ENCODE measurements at places on chromosomes 7 and 10.

- no peak for DNase-seq
Observed at GRCh38 chr10:31426401-31426800, 107.4 kb downstream of the ZEB1 start.

- no peak for DNase-seq
Observed at GRCh38 chr7:23012908-23013714, 819 bp downstream of the HYCC1 start.

GRCh38 chr7:104922182-104923009, 91.6 kb upstream of the KMT2E start:
- DNase-seq = no peak

GRCh38 chr10:100565206-100565985, 29.7 kb downstream of the HIF1AN start:
- DNase-seq = no peak

GRCh38 chr10:99365736-99366135, 36.6 kb downstream of the CNNM1 start:
- DNase-seq = no peak

DNA sequence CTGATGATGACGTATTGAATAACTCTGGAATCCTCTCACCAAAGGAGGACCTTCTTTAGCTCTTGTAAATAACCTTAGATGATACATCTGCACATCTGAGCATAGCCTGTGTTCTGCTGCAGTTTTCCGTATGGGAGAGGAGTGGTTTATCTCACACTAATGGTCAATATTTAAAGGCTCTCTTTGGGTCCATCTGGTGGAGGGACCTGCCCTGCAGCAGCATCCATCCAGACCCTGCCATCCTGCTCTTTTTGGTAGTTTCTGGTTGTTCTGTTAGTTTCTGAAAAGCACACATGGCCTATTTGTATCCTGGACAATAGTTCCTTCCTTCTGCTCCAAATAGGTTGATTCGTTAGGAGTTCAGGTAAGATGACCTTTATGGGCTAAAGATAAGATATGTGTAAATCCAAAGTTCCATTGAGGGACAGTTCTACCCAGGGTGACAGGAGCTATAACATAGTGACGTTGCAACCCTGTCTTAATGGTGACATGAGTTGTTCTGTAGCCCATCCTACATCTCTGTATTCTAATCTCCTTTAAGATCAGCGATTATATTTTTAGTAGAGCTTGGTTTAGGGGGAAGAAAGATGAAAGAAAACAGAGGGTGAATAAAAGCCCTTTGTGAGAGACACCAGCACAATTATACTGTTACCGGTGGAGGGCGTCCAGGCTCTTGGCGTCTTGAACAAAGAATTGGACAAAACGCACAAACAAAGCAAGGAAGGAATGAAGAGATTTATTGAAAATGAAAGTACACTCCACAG, 60.0 kb upstream of the KLF14 start:
- DNase-seq = no peak

GRCh38 chr10:73413108-73413527, 740 bp downstream of the ANXA7 start:
- peak; percentile 46 for DNase-seq

DNA sequence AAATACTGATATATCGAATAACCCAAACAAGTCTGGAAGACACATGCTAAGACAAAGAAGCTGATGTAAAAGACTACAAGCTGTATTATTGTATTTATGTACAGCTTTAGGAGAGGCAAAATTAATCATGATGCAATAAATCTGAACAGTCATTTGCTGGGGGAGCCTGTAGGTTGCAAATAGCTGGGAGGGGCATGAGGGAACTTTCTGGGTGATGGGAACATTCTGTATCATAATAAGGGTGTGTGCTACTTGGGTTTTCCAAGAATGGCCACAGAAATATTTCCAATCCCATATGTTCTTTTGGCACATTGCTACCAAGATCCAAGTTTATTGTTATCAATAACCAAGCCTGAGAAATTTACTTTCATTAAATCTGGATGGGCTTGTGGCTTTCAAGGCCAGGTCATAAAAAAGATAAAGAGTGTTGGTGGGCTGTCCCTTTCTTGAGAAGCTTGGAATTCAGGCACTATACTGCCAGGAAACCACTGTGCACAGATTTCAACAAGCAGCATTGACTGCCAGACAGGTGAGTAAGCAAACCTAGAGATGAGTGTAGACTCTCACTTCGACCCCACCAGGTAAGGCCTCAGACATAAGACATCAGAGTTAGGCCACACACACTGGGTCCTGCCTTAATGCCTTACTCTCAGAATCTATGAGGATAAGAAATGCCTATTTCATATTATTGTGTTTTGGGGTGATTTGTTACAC, 629.7 kb upstream of the FZD8 start:
- DNase-seq = no peak

GRCh38 chr7:19989906-19990305, 216.5 kb upstream of the TMEM196 start:
- DNase-seq = no peak

GRCh38 chr10:11678074-11678793, 63.9 kb upstream of the ECHDC3 start:
- no peak for DNase-seq

DNA sequence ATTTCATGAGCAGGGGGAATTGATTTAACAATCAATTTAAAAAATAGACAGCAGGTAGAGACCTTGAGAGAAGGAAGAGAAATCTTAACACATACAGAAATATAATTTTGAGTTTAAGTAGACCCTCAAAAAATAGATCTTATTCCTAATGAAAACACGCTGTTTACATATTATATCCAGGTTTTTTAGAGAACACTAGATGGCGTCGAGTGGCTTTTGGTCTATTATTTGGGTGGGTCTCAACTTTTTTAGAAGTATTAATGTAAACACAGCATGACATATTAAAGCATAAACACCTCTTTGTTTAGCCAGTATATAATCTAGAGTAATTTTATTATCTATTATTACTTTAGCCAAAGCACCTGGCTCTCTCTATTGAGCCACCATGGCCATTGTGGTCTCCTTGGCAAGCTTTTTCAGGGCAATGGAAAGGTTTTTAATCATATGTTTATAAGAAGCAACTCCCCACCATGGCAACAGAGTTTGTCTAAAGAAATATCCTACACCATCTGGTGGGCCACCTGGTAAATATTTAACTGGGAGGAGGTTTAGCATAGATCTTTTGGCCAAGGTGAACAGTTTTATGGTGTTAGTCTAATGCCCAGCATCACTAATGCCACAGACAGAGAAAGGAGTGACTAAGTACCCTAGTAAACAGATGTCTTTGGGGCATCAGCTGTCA, 59.7 kb upstream of the PRSS1 start:
- DNase-seq = no peak

GRCh38 chr10:79400146-79401004, 45.0 kb downstream of the ZCCHC24 start:
- DNase-seq = no peak

DNA sequence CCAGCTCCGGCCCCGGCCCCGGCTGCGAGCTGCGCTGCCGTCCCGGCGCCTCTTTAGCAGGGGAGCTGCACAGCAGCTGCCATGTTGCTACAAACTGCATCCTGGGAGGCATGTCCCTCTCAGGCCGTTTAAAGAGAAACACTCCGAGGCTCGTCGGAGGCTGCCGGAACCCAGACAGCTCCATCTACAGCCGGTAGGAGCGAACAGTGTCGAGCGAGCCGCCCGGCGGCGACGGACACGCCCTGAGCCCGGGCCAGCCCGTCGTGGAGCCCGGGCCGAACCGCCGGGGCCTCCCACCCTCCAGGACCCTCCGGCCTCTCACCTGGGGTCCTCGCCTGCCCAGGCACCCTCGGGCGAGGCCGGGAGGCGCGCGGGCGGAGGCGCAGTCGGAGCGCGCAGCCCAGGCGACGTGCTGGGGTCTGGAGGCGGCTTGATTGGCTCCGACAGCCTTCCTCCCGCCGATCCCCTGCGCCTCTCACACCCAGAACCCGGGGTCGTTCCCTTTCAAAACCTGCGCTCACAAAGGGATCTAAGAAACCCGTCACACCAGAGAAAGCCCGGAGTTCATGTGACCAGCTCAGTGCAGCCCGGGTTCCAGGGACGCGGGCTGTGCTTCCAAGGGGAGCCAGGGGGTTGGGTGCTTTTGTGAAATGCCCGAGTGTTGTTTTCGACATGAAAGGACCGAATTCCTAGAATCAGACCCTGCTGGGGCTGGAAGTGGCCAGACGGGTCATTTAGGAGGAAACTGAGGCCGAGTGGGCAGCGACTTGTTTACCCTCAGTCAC, at the start of gene ZNF777:
ZNF777 (minus strand) TSS at position 570 of the 785 bp plus-strand sequence. CDS start 5,040 bp downstream, outside the sequence.
- peak; percentile 51 for DNase-seq

DNA sequence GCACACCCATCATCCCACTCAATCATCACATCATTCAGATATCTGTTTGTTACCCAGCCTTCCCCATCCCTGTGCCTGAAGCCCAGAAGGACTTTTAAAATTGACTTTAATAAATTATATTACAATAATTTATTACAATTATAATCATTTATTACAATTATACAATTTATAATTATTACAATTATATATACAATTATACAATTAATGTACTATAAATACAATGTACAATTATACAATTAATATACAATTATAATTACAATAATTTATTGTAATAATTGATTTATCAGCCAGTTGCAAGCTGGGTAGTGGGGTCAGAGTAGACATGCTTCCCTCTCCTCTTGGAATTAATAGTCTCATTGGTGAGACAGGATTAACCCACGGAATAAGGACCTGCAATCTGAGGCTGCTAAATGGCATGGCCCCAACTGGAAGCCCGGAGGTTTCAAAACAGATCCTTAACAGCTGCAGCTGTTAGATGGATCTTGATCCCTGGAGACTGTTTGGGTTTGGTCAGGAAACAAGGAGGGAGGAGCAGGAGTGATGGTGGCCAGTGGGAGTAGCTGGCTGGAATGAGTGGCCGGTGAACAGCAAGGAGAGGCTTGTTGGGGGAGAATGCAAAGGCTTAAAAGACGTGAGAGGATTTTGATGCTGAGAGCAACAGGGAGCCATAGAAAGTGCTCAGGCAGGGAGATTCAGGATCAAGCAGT, 402.8 kb upstream of the PODXL start:
- DNase-seq = no peak

DNA sequence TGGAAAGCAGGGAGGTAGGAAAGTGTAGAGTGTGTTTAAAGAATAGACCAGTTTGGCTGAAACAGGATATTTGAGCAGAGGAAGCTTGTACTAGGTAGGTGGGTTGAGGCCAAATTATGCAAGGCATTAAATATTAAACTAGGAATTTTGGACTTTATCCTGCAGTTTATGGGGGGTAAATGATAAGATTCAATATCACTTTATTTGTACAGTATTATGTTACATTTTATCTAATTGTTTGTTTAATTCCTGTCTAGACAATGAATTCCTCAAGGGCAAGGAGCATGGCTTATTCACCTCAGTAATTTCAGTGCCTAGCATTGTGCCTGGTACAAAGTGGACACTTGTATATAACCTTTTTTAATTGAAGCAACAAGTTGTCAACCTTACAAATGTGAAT, 125.9 kb downstream of the CFTR start:
- no peak for DNase-seq

DNA sequence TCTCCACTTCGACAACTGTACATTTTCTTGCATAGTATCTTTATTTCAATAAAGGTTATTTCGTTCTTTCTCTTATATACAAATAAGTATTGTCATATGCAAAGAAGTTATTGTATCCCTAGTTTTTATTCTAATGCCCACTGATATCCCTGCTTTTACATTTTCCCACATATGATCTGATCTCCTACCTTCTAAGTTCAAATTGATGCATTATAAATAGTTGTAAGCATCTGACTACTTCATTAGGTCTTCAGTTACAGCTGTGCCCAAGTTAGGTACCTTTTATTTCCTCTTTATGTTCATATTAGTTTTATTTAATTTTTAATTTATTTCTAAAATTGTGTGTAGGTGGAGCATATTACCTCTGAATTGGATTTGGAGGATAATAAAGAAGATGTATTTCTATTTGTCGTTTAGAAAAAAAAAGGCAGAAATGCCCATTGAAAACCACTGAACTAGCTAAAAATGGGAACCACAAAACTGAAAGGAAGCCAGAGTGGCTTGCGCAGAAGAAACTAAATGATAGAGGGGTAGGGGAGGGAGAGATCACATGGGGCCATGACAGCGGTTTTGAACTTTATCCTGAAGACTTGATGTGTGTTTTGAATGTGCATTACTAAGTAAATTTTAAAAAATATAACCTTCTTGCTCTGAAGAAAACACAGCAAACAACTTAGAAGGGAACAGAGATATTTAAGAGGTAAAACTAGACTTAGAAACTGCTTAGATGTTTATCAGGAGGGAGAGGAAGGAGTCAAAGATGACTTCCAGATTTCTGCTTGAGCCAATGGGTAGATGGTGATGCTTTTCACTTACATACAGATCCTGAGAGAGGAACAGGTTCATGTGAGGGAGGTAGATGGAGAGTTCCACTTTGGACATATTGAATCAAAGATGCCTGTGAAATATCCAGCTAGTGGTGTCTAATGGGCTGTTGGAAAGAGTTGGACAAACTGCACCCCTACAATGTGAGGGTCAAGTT, 9.3 kb upstream of the ZC3HAV1L start:
- no peak for DNase-seq

DNA sequence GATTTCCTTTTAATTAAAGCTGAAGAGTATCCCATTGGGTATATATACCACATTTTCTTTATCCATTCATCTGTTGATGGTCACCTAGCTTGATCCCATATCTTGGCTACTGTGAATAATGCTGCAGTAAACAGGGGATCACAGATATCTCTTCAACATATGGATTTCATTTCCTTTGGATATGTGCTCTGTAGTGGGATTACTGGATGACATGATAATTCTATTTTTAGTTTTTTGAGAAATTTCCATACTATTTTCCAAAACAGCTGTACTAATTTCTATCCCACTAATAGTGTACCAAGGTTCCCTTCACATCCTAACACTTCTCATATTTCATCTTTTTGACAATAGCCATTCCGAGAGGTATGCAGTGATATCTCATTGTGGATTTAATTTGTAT, 48.8 kb upstream of the PRPS1L1 start:
- no peak for DNase-seq

- DNase-seq = no peak
Observed at GRCh38 chr7:121109145-121109544, 120.6 kb downstream of the CPED1 start.

DNA sequence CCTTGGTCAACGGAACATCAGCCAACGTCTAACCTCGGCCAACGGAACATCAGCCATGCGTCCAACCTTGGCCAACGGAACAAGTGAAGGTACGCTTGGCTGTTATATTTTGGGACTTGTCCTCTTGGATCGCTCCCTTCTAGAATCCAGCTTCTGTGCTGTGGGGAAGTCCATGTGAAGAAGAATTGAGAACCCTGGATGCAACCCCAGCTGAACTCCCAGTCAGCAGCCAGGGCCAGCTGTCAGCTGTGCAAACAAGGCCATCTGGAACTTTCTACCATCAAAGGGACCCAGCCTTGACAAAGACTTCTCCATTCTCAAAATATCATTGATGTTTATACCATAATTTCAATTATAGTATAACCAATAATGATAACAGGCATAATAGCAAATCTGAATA, 43.3 kb upstream of the ITGA8 start:
- no peak for DNase-seq

DNA sequence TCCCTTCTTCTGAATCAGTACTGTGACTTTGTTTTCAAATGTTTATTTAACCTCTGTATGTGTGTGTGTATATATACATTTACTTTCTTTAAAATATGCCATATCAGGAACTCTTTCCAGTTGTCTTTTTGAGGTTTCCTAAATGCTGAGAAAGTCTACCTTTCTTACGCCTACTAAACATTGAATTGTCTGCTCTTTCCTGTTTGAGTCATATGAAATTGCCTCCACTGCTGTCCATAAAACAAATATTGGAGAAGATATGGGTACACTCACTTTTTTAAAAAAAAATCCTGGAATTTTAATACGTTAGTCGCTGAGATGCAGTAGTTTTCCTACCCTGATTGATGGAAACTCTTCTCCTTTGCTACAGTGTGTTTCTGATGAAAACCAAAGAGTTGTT, 298.7 kb upstream of the TEX47 start:
- no peak for DNase-seq

GRCh38 chr10:83816942-83817341, 322.4 kb upstream of the GHITM start:
- no peak for DNase-seq
